ENCODE measurements at places on chromosomes 13 and 19.

DNA sequence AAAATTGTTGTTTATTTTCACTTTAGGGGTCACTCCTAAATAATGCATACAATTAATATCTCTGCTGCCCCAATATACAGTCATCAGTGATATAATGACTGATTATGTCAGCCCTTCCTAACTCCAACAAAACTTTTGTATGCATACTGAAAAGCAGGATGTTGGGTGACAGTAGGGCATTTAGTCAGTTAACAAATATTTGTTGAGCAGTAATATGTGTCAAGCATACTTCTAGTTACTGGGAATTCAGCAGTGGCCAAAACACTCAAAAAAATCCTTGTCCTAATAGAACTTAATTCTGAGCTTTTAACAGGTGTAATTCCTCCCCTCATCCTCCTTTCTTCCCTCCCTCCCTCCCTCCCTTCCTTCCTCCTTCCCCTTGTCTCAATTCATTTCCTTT, 560.7 kb upstream of the KLHL1 start:
- no peak for DNase-seq

- DNase-seq, result no peak
Measured at GRCh38 chr13:113425941-113426590, 27.2 kb downstream of the ADPRHL1 start.

DNA sequence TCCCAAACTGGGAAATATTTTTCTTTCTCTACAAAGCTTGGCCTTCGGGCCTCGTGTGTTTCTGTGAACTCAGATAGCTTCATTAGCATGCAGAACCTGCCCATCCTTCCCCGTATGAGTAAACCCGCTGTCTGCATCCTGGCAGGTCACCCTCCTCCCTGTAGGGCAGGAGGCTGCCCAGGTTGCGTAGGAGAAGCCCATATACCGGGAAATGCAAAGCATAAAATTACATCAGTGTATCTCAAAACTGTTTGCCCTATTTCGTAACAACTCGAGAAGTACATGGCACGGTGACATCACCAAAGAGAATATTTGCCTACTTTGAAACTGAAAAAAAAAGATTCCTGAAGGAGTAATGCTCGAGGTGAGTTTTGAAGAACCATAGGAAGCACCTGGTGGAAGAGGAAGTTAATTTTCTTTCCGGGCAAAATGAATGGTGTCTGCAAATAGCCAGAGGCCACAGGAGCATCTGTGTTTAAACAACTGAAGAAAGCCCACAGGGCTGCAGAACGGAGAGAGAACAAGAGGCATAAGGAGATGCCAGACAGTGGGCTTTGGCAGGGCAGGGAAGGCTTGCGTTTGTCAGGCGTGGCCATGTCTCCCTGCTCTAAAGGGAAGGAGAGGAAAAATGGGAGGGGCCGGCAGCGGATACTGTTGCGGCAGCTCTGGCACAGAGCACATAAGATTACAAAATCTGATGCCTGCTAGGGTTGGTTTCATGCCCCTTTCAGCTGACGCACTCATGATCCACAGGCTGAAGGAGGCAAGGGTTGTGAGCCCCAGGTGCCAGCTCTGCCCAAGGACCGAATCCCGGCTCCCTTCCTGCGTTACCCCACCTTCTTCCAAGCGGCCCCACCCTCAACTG, 81.4 kb downstream of the IRS2 start:
- DNase-seq, result no peak

DNA sequence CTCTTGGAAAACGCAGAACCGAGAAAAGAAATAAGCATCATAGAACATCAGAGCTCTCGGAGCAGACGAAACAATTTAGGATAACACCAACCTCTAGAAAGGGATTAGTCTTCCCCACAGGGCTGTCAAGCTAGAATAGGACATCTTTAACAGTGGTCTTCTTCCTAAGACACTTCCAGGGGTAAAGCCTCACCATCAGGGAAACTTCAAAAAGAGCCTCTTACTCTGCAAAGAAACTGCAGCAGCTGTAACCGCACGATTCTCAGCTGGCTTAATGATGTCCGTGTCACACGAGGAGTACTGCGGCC, 642 bp downstream of the ZNF571 start:
- no peak for DNase-seq

- peak; percentile 4 for DNase-seq
Measured at GRCh38 chr19:32018014-32018413, 327.4 kb upstream of the ZNF507 start.

Data from activated CD4-positive, alpha-beta T cell treated with anti-CD3 and anti-CD28 coated beads, Interleukin-10, Interleukin-2, amounts not matched to agents 100 ng/mL and 50 ng/mL, durations not matched to agents 16 hours and 8 hours (primary cell).